ENCODE measurements at places on chromosomes 5 and 9.

DNA sequence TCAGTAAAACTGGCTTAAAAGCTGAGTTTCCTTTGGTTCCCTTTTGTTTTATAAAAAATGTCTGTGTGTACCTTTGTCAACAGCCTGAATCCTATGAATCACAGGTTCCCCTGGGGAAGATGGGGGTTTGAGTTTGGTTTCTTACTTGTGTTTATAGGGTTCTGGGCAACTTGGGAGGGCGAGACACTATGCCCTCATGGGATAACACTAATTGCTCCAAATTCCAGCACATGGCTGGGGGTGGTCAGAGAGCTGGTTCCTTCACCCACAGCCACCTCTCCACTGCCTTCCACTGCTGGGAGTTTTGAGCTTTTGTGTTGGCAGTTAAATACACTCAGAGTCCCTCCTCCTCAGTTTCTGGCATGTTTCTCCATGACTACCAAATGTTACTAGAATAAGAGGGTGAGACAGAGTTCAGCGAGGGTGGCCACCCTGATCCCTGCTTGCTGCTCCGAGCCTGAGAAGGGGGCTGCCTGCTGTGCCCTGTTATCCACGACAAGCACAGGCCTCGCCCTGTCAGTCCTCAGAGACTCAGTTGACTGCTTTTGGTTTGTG is 83.0 kb upstream of the EPB41L4B start:
- DNase-seq: no peak
- H3K4me3 ChIP-seq: no peak overlapping the region
- H3K27me3 ChIP-seq: no peaks in the 10 kb centered on the region
- no peaks in the 10 kb centered on the region for H3K4me1 ChIP-seq

- no peaks in the 10 kb centered on the region for H3K36me3 ChIP-seq
- H3K4me1 ChIP-seq: no peaks in the 10 kb centered on the region
- H3K27me3 ChIP-seq: peaks cover 15% of the 10 kb centered on the region
- DNase-seq: no peak
- no peak overlapping the region for H3K4me3 ChIP-seq
- H3K27ac ChIP-seq: no peak overlapping the region
Measured at GRCh38 chr5:34998058-34998789, 49.5 kb downstream of the AGXT2 start.

- DNase-seq: no peak
- no peak overlapping the region for H3K4me3 ChIP-seq
- no peaks in the 10 kb centered on the region for H3K36me3 ChIP-seq
Measured at GRCh38 chr5:34731435-34732232, 75.5 kb downstream of the RAI14 start.

- H3K4me3 ChIP-seq: no peak overlapping the region
- no peak overlapping the region for H3K27ac ChIP-seq
- no peaks in the 10 kb centered on the region for H3K27me3 ChIP-seq
- no peaks in the 10 kb centered on the region for H3K36me3 ChIP-seq
- H3K4me1 ChIP-seq: no peaks in the 10 kb centered on the region
Measured at GRCh38 chr9:1429297-1429696, 379.1 kb downstream of the DMRT2 start.

Data from HCT116 (cell line).